ENCODE measurements at places on chromosomes 3 and 15.

GRCh38 chr15:39628546-39629257 lies 47.8 kb downstream of the THBS1 start:
- DNase-seq = no peak

GRCh38 chr3:71401695-71402231 lies 181.8 kb downstream of the FOXP1 start:
- DNase-seq = no peak

DNA sequence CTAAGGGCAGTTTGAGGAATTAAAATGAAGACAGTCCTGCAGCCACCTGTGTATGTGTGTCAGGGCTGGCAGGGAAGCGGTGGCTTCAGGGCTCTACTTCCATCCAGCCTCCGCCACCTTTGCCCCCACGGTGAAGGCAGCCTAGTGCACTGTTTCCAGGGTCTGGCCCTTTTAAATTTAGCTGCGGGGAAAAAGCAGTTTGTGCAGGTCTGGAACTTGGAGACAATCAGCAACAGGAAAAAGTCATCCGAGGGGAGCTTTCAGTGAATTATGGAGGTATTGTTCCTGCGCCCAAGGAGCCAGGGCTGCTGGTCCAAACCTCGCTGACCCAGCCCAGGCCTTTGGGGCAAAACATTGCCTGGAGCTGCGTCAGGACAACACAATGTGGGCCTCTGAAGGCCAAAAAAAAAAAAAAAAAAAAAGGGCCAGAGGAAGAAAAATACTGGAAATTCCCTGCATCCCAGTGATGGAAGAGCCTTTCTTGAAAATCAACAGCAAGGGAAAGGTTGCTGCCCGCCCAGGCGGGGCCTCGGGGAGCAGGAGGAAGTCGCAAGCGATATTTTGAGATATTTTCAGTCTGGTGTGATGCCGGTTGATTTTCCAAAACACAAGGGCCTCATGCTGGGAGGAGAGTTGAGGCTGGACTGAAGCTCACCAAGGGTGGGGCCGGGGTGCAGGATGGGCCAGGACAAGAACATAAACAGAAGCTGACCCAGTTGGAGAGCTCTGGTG lies 25.5 kb upstream of the FGD5 start:
- DNase-seq = no peak

DNA sequence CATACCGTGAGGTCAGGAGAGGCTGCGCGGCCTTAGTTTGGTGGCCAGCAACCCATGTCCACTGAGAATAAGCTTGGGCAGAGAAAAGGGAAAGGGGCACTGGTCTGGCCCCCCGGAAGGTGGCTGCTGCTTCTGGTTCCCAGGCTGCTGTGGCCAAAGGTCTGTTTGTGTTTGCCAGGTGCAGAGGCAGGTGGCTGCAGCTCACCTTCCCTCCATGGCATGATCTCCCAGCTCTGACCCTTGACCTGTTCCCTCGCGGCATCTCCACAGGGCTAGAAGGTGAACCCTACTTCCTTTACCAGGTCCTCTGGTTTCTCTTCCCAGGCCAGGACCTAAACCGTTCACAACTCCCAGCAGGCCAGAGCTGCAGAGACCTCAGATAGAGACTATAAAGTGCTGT lies 13.8 kb downstream of the VPS18 start:
- DNase-seq = no peak

DNA sequence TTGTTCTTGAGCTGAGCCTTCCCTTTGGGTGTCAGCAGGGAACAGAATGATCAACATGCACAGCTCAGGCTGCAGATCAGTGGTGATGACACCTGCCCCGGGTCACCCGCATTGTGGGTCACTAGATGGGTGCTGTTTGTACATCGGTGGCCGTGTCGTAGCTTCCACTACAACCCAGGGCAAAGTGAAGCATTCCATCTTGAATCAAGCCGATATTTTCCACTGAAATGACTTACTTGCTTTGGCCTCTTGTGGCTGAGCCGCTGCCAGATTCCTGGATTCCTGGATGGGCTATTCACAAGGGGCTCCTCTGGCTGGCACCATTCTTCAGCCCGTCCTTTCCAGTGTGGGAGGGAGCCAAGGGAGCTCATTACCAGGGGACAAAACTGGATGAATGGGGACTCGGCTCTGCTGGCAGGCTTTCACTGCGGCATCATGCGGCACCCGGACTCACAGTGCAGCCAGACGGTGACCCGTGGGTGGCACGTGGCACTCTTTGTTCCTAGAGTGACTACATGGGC lies 65.6 kb downstream of the SLCO3A1 start:
- DNase-seq = no peak

- DNase-seq = no peak
Measured at GRCh38 chr15:67700023-67700422, 125.3 kb upstream of the SKOR1 start.

DNA sequence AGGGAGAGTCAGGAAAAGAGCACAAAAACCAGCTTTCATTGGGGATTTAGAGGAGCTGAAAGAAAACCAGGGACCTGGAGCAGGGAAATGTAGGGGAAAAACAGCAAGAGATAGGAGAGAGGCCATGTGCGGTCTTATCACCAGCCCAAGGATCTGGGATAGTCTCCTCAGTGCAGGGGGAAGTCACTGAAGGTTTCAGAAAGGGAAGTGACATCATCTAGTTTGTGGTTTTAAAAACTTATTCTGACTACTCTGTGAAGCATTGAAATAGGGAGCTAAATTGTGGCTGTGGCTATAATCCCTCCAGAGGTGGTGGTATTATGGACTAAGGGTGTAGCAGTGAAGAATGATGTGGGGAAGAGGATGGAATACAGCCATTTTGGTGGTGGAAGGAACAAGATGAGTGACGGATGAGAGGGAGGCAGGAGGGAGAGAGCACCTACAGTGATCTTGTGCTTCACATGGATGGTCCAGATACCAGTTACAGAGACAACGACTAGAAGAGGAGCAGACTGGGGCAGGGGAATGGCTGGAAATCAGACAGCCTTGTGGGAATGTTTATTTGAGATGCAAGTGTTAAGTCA lies 72.7 kb downstream of the HMG20A start:
- no peak for DNase-seq

Measured in RPMI8226 (cell line).